Fibroblast of gingiva (primary cell): ENCODE measurements at places on chromosomes 2 and 18.

- DNase-seq: no peak
These were observed 2.0 kb downstream of the DHX57 start for GRCh38 chr2:38873763-38874162.

DNA sequence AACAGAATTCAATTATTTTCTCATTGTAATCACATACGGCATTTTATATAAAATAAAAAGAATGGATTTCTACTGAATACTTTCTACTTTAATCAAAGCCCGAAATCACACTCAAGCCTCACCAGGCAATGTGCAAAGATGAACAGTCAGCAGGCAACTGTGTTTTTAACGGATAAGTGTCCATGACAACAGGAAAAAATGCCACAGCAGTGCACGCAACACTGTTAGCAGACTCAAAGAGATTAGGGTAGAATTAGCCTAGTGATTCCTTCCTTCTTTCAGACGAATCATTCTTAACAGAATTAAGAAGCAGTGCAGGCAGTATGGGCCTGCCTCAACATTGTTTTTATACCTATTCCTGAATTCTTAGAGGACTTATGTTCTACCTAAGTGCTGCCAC, 135.6 kb downstream of the CDH2 start:
- peak; percentile 48 for DNase-seq

DNA sequence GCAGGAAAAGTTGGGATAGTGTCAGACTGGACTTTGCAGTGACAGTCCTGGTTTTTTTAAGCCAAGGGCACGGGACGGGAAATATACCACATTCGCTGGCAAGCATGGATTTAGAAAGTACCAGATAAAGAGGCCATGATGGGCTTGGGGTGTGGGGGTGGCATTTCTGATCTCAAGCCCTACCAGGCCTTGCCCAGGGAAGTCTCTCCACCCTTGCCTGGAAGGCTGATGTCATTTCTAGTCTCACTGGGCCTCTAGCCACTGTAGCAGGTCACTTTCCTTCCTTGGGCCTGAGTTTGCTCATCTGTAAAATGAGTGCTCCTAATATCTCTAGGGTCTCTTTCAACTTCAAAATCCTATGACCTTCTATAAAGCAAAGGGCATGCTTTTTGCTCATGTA, 1.8 kb downstream of the ZBTB7C start:
- no peak for DNase-seq

- DNase-seq: no peak
These were observed 466.4 kb upstream of the ACVR2A start for GRCh38 chr2:147378403-147378802.

- DNase-seq: no peak
These were observed 557 bp downstream of the DCC start for GRCh38 chr18:52340406-52341102.

- DNase-seq: no peak
These were observed 60.2 kb downstream of the CXCR4 start for GRCh38 chr2:136057802-136058140.
